ENCODE measurements at places on chromosomes 12 and 14. TPM values are rescaled to one million over a fixed set of nuclear protein-coding genes. Genes with fewer than 3 reads are reported as not detected.

GRCh38 chr14:32473464-32473855 is 144.4 kb downstream of the AKAP6 start:
- peak; percentile 19 for DNase-seq

DNA sequence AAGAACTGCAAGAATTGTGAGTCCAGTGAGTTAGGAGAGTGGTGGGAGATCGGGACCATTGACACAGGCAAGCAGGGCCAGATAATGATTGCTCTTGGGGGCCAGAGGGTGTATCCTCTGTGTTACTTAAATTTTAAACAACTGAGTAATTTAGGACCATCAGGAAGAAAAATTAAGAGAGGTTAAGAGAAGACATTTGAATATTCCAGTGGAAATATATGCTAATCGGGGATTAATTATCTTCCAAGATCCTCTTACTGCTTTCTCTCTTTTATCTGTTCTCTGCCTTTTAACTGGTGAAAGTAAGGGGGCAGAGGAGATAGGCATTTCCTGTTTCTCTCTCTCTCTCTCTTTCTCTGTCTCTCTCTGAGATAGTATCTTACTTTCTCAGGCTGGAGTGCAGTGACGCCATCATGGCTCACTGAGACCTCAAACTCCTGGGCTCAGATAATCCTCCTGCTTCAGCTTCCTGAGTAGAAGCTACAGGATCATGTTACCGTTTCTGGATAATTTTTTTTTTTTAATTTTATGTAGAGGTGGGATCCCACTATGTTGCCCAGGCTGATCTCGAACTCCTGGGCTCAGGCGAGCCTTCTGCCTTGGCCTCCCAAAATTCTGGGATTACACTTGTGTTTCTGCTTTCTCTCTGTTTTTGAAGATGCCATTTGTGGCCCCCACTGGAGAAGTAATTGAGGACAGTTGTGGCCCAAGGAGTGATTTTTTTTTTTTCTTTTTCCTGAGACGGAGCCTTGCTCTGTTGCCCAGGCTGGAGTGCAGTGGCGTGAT is 85.1 kb downstream of the DIP2B start:
- peak; percentile 87 for DNase-seq

GRCh38 chr12:42679466-42679865 is 89.9 kb upstream of the PRICKLE1 start:
- no peak for DNase-seq

DNA sequence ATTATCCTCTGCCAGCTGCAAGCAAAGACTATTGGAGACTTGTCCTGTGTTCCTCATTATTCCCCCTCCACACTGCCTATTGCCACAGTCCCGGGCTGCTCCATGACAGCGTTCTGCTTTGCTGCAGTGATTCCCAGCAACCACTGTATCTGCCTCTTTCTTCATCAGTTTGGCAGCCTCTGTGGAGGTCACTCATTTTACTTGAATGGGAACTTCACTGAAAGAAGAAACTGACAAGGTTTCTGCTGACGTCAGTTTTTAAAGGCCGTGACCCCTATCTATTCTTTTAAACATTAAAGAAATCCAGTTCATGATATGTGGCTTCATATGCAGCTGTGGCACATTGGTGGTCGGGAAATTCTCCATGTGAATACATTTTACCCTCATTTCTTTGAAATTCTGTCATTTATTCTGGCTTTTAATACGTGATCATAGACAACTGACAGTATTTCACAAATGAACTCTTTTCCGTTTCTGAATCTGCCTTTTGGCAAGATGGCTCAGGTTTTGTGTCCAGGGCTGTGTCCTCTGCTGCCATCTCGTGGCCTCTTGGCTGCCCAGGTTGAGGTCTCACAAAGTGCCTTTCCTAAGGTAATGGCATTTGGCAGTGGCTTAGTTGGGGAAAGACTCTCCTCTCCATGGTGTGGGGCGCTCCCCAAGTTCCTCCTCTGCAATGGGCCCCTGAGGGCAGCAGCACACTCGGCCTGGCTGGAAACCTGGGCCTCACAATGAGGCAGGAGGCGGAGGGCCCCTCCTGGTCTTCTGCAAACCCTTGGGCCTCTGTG is 5.8 kb downstream of the TMEM253 start:
- DNase-seq, result peak; percentile 87

GRCh38 chr14:86404989-86405649 is 875.2 kb downstream of the FLRT2 start:
- DNase-seq, result no peak

DNA sequence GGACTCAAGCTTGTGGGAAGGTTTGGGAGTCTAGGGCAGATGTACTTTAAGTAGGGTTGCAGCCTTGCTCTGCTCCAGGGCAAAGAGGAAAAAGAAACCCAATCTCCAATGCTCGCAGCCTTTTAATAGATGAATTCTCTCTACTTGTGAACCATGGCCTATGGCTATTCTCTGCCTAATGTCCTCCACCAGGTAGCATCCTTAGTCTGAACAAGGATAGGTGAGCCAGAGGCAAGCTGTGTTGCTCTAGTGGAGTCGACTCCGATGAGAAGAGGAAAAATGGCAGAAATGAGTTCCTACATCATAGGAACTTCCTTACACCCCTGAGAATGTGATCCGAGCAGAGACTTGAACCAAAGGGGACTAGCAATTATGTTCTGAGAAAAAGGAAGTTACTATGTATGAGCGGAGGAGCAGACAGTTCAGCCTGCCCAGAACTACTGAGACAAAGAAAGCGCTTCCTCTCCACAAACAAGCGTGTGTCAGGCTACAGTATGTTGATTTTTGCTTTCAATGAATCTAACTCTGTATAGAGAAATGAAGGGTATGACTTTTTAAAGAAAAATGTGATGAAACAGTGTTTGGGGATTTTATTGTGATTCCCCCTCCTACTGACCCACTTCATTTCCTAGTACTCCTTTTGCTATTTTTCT is 153.6 kb upstream of the ARID2 start:
- DNase-seq, result no peak

DNA sequence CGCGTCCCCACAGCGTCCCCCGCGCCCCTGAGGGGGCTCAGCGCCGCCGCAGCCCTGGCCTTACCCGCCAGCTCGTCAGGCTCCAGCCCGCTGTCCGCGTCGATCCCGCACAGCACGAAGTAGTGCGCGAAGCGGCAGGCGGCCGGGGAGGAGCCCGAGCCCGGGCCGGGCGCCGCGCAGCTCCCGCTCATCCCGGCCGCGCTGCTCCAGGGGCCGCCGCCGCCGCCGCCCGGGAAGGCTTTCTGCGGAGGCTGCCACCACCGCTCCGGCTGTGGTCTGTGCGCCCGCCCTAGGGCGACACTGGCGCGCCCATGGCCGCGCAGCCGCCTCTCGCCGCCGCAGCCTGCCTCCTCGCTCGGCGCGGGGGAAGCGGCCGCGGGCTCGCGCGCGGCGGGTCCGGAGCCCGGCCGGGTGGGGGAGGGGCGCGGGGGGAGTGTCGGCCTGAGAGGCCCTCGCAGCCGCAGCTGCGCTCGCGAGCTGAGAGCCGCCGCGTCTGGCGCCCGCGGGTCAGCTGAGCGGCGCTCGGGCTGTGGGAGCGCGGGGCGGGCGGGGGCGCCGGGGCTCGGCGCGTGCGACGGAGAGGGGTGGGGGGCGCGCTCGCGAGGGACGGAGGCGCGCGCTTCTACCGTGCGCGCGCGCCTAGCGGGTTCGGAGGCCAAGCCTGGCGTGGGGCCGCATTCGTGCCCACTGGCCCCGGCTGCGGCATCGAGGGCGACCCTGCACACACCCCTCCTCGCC is at the start of gene DENND5B:
Gene DENND5B (minus strand): TSS at position 495 of the 738 bp plus-strand sequence. CDS start 304 bp downstream, at position 191.
- peak; percentile 84 for DNase-seq

DNA sequence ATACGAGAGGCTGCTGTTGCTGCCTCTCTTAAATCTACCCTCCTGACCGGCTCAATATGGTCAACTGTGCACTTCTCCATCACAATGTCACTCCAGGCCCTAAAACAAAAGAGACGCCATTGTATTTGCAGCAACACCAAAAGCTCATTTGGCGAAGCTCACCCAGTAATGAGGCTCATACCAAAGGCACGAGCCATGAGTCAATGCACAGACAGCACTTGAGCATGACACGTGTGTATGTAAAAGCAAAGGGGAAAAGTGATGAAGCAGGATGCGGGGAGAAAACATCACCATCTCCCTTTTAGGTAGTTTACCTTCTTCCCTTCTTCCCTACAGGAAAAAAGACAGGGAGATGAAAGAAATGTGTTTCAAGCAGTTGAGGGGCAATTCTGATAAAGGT is 150.3 kb downstream of the FOXN3 start:
- no peak for DNase-seq

- DNase-seq, result no peak
Measured at GRCh38 chr14:64089920-64090319, 204.3 kb downstream of the ESR2 start.

- no peak for DNase-seq
Measured at GRCh38 chr12:92886131-92886530, 43.0 kb downstream of the EEA1 start.

DNA sequence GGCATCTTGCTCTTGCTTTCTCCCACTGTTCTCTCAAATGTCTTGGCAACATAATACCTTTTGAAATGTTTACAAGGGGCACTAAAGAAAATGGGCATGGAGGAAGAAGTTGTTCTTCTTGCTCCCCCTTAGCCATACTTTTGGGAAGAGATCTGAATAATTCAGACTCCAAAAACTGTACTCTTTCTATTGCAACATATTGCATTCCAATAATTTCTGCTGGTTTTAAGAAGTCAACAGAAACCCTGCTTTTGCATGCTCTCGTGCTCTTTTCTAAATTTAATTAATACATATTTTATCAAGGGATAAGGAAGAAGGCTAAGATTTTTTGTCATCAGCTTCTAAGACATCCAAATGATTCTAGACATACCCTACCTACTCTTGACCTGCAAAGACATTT is 409.9 kb upstream of the SOX5 start:
- DNase-seq, result no peak

DNA sequence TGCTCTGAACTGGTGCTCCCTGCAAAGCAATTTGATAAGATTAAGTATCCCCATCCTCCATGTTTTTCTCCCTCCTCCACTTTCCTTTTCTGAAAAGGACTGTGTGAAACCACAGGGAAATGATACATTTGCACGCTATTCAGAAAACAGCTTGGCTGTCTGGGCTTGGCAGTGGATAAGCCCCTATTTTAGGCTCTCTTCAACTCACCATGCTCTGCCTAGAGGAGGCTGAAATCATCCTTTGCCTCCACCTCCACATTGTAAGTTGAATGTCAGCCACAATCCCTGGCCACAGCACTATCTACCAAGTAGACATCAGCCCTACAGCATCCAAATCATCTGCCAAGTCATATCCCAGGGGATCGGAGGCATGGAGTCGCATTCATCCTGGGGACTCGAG is 642.3 kb downstream of the RPS29 start:
- DNase-seq, result no peak

DNA sequence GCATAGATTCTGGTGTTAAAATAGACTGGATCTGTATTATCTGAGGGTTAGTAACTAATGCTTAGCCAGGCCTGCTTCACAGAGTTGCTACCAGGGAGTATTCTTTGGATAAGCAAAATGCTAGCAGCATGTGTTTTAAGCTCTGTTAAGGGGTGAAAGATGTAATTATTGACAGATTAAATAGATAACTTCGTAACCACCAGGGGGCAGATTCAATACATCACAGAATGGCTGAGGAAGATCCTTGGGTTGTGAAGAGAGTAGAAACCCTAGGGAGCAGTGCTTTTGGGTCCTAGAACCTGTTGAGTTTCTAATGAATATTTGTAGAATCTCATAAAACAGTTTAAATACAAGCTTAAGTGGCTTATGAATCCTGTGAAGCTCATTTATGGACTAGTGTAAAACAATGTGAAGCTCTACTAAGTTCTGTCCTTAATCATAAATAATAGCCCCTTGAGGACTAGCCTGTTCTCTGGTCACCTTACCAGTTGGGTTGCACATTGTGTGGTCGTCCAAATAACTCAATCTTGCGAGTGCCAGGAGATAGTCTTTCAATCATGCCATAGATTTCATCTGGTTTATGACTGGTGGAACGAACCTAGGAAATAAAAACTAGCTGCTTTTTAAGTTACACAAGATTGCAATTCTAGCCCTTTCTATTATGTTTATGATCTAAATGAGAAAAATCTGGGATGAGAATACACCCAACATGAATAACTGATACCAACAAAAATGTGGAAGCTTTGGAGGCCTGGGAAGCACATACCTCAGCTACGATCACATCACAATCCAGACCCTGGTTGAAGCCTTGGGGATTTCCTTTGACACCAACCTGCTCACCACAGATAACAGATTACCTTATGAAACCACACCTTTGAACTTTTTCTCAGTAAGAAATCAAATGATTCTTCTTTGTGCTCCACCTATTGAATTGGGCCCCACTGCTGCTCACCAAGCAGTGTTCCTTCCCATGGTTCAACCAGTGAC is 12.3 kb downstream of the METTL3 start:
- DNase-seq, result peak; percentile 58

DNA sequence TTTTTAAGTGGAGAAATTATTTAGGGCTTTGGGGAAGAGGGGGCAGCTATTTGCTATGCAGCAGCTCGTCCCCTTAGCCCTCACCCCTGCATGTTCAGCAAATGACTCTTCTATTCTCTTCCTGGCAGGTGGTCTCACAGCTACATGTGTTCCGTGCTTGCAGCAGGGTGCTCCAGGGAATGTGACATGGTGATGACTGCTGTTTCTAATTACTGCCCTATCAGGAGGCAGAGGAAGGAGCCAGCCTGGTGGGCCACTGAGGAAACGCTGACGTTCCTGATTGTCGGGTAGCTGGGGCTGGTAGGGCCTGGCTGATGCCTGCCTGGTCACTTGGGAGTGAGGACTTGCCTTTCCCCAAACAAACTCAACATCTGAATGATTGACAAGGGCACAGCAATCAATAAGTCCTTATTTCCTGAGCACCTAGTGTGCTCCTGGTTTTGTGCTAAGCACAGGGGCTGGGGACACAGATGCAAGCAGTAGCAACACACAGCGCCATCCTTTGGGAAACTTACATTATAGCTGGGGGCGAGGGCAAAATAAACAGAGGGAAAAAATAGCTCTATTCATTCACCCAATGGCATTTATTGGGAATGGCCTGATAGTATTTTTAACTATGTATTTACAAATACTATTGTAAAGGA is 377.8 kb downstream of the FUT8 start:
- DNase-seq, result no peak

DNA sequence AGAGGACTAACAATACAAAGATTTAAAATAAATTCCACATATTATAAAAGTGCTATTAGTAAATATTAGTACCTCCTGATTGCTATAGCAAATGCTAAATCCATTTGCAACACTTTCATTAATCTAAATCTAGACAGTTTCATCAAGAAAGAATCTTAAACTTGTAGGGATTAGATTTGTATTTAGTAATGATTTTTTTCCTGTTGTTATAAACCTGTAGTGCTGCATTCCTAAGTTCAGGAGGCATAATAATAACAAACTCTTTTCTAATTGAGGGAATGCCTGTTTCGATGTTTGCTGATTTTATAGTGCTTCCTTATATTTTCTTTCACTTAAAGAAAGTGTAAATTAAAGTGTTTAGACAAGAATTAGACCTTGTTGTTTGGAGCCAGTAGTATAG is 166.1 kb downstream of the FOXA1 start:
- no peak for DNase-seq

- DNase-seq, result no peak
Measured at GRCh38 chr14:97458661-97459579, 661.7 kb downstream of the VRK1 start.

The NINJ2 gene
- 0.79 TPM for total RNA-seq

The SLC35F4 gene
- total RNA-seq, result not detected

The GPRC5D gene
- total RNA-seq, result not detected

The CFAP73 gene
- total RNA-seq, result not detected

The GALC gene
- total RNA-seq, result 9.5 TPM

Data from lung microvascular endothelial cell (primary cell).